ENCODE measurements at places on chromosomes 2 and 18.
A peak's percentile ranks its signal among the peaks of the same experiment; 100 is the strongest.

GRCh38 chr2:221166292-221166691 is 405.8 kb downstream of the EPHA4 start:
- H3K27me3 ChIP-seq = no peaks in the 10 kb centered on the region
- H3K36me3 ChIP-seq = no peaks in the 10 kb centered on the region
- no peak for DNase-seq
- no peaks in the 10 kb centered on the region for H3K4me1 ChIP-seq

GRCh38 chr18:56516789-56517188 is 121.6 kb downstream of the TXNL1 start:
- no peaks in the 10 kb centered on the region for H3K4me1 ChIP-seq
- no peaks in the 10 kb centered on the region for H3K36me3 ChIP-seq
- H3K27me3 ChIP-seq = no peaks in the 10 kb centered on the region
- no peak overlapping the region for H3K27ac ChIP-seq
- DNase-seq = no peak

GRCh38 chr2:217114117-217114516 is 254.3 kb upstream of the TNP1 start:
- DNase-seq = no peak
- H3K27ac ChIP-seq = no peak overlapping the region
- H3K4me1 ChIP-seq = no peaks in the 10 kb centered on the region
- no peaks in the 10 kb centered on the region for H3K36me3 ChIP-seq
- no peaks in the 10 kb centered on the region for H3K27me3 ChIP-seq

- H3K36me3 ChIP-seq = no peaks in the 10 kb centered on the region
- H3K27ac ChIP-seq = no peak overlapping the region
- no peak for DNase-seq
- no peak overlapping the region for H3K4me3 ChIP-seq
- H3K4me1 ChIP-seq = no peaks in the 10 kb centered on the region
Measured at GRCh38 chr2:104286841-104287240, 567.1 kb upstream of the POU3F3 start.

DNA sequence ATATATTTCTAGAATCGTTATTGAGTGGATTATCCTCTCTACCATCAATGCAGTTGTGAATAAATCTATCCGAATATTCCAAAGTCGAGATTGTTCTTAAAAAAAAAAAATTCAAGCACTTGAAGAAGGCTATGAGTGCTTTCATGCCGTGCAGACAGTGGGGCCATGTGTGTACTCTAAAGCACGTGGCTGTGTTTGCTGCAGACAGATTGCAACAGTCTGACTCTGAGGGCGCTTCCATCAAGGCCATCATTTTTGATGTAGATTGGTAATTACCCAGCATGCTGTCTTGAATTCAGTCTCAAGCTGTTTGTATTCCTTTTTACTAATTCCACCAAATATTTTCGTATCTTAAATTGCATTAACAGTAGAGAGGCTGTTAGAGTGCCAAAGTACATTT is 325.9 kb upstream of the LINC00305 start:
- H3K27ac ChIP-seq = no peak overlapping the region
- no peak overlapping the region for H3K4me3 ChIP-seq
- no peaks in the 10 kb centered on the region for H3K36me3 ChIP-seq
- DNase-seq = peak; percentile 17
- H3K4me1 ChIP-seq = peaks cover 4% of the 10 kb centered on the region
- H3K27me3 ChIP-seq = peaks cover 2% of the 10 kb centered on the region

DNA sequence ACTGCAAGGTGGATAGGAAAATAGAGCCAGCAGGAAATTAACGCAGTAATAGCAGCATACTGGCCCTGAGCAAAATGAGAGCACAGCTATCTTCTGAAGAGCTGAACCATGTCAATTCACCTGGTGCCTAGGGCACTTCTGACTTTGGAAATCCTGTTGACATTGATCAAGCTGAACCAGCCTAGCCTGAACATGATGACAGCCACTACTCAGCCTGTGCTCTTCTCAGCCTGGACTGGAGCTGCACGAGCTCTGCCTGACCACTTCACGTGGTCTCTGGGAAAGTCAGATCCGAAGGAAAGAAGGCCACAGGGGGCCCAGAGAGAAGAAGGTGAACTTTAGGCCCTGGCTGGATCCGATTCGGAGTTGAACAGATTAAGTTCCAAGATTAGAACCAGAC is 421.9 kb downstream of the LPIN1 start:
- no peaks in the 10 kb centered on the region for H3K36me3 ChIP-seq
- peaks cover 2% of the 10 kb centered on the region for H3K4me1 ChIP-seq
- peak overlapping the region; percentile 25 for H3K27ac ChIP-seq
- no peaks in the 10 kb centered on the region for H3K27me3 ChIP-seq

GRCh38 chr2:121099329-121100290 is 185.4 kb downstream of the TFCP2L1 start:
- no peak for DNase-seq
- H3K4me1 ChIP-seq = no peaks in the 10 kb centered on the region
- H3K27me3 ChIP-seq = no peaks in the 10 kb centered on the region
- H3K27ac ChIP-seq = no peak overlapping the region
- no peaks in the 10 kb centered on the region for H3K36me3 ChIP-seq

GRCh38 chr2:53787614-53788289 is 908 bp downstream of the ERLEC1 start:
- H3K27ac ChIP-seq = no peak overlapping the region
- no peaks in the 10 kb centered on the region for H3K36me3 ChIP-seq
- H3K4me3 ChIP-seq = peak overlapping the region; percentile 76
- peaks cover 10% of the 10 kb centered on the region for H3K4me1 ChIP-seq
- no peaks in the 10 kb centered on the region for H3K27me3 ChIP-seq
- DNase-seq = no peak

- no peaks in the 10 kb centered on the region for H3K27me3 ChIP-seq
- H3K36me3 ChIP-seq = no peaks in the 10 kb centered on the region
- DNase-seq = no peak
- H3K4me3 ChIP-seq = no peak overlapping the region
- H3K4me1 ChIP-seq = no peaks in the 10 kb centered on the region
- H3K27ac ChIP-seq = no peak overlapping the region
Measured at GRCh38 chr2:68605939-68606338, 37.4 kb upstream of the PROKR1 start.

- no peak for DNase-seq
- no peaks in the 10 kb centered on the region for H3K4me1 ChIP-seq
- H3K4me3 ChIP-seq = no peak overlapping the region
- no peaks in the 10 kb centered on the region for H3K27me3 ChIP-seq
- no peaks in the 10 kb centered on the region for H3K36me3 ChIP-seq
Measured at GRCh38 chr2:180056367-180057118, 49.4 kb upstream of the CWC22 start.

DNA sequence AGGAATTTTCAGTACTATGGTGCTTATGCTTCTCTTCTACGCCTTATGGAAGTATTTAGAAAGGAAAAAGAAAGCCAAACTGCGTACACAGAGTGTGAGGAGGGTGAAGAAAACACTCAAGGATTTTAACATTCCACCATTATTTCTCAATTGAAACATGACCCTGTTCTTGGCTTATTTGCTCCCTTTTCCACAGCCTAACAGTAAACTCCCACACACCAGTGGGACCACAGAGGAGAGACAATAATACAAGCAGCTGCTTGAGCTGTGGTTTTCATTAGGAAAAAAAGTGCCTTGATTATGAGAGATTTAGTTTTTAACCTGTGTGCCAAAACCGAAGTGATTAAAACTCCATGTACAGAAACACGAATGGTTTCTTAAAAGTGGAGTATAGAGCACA is 134.3 kb downstream of the MEP1B start:
- H3K36me3 ChIP-seq = no peaks in the 10 kb centered on the region
- H3K4me3 ChIP-seq = no peak overlapping the region

DNA sequence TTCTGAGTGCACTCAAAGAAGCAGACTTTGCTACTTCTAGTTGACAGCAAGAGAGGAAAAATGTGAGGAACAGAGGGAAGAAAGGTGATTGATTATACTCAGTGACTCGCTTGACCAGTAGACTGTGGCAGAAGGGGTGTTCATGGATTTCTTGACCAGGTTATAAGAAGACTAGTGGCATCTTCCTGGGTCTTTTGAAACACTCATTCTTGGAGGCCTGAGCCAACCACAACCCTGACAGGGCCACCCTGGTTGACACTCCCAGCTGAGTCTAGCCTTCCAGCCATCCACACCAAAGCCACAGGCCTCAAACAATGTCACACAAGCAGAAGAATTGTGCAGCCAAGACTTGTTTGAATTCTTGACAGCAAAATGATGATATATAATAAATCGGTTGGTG is 366.3 kb downstream of the SS18 start:
- H3K27ac ChIP-seq = no peak overlapping the region
- H3K4me1 ChIP-seq = no peaks in the 10 kb centered on the region
- H3K36me3 ChIP-seq = no peaks in the 10 kb centered on the region
- H3K27me3 ChIP-seq = no peaks in the 10 kb centered on the region
- no peak for DNase-seq

DNA sequence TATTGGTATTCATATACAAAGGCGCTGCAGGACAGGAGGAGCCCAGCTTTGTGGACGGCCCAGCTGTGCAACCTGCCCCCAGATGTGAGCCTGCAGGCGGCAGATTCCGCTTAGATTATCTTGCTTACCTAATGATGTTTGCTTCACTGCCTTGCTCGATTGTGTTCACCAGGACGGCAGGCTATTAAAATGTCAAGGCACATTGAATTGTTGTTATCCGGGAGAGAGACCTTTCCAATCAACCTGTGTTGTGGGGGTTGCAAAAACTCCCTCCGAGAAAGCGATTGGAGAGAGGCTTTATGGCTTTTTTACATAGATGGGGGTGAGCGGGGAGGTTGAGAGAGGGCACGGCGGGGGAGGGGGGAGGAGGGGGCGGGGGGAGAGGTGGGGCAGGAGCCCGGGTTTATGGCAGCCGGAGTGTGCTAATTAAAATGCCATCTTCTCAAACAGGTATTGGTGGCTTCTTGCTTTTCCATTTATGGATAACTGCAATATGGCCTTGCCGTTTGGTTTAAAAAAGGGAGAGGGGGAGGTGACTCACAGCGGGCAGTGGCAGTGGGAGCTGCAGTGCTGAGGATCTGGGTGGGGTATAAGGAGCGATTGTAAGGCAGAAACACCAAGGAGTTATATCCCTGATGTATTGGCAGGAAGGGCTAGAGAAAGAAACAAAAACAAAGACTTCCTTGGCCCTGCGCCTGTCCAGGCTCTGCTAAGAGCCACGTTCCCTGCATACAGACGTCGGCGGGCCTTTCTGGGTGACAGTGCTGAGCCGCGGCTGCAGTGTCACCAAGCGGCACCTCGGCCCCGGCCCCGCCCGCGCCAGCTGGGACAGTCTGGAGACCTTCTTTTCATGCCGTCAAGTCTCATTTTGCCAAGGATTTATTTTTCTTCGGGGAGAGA is 97.2 kb downstream of the INSIG2 start:
- no peaks in the 10 kb centered on the region for H3K27me3 ChIP-seq
- peak overlapping the region; percentile 60 for H3K4me3 ChIP-seq
- DNase-seq = peak; percentile 45
- peaks cover 6% of the 10 kb centered on the region for H3K4me1 ChIP-seq
- H3K27ac ChIP-seq = peak overlapping the region; percentile 0

DNA sequence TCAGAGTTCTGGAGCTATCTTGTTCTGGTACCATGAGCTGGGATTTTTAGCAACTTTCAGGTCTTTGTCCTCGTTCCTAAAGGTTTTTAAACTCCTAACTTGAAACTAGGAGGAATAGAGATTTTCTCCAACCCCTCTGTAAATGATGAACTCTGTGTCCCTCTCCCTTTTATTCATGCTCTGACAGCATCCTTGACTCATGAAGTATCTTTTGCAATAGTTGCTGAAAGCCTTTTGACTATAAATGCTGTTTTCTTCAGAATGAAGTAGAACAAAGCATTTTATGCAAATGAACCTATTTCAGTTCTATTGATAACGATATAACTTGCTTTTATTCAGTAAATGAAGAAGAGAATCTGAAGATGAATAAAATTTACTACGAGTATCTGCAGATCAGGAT is 17.0 kb upstream of the MAPRE2 start:
- no peak for DNase-seq
- no peak overlapping the region for H3K27ac ChIP-seq
- no peak overlapping the region for H3K4me3 ChIP-seq
- H3K36me3 ChIP-seq = no peaks in the 10 kb centered on the region
- no peaks in the 10 kb centered on the region for H3K4me1 ChIP-seq
- H3K27me3 ChIP-seq = no peaks in the 10 kb centered on the region

DNA sequence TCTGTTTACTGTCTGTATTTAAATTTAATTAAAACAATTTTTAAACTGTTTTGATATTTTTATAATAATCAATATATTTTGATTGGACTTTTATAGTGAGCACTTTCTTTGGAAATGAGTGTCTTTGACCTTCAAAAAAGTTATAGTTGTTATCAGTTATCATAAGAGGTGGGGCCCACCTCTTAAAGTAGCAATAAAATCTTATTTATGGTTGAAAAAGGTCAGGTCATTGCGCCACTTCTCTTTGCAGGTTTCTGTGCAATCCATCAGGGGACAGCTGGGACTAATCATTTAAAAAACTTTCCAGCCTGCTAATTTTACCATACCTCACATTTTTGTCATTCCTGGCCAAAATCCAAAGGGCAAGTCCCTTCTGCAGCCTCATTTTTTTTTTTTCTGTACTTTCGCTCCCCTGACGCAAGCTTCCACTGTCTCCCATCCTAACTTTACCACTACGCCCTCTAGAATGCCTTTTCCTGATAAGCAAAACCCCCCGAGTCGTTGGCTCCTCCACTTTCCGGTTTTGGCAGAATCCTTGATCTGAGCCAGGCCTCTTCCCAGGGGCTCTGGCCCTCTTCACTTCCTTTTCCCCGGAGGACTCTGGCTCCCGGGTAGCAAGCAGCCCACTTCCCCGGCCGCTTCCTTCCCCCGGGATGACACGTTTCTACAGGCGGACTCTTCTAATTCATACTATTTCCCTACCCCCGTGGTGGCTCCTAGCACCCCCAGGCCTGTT is 1.1 kb upstream of the SEH1L start:
- H3K36me3 ChIP-seq = no peaks in the 10 kb centered on the region
- peak overlapping the region; percentile 64 for H3K4me3 ChIP-seq
- peaks cover 3% of the 10 kb centered on the region for H3K4me1 ChIP-seq
- DNase-seq = peak; percentile 58
- H3K27me3 ChIP-seq = no peaks in the 10 kb centered on the region

- H3K36me3 ChIP-seq = no peaks in the 10 kb centered on the region
- DNase-seq = peak; percentile 87
- peaks cover 8% of the 10 kb centered on the region for H3K4me1 ChIP-seq
- H3K4me3 ChIP-seq = peak within 1 kb of the TSS; percentile 61
- H3K27ac ChIP-seq = peak within 1 kb of the TSS; percentile 53
Measured at GRCh38 chr2:38665854-38666555, at the start of gene GALM. GALM (plus strand) TSS chr2:38666114; CDS start chr2:38666162, 48 bp downstream.

- H3K27me3 ChIP-seq = no peaks in the 10 kb centered on the region
- H3K27ac ChIP-seq = no peak overlapping the region
- H3K36me3 ChIP-seq = no peaks in the 10 kb centered on the region
- no peaks in the 10 kb centered on the region for H3K4me1 ChIP-seq
Measured at GRCh38 chr2:193348055-193348454, 1153.3 kb upstream of the TMEFF2 start.

DNA sequence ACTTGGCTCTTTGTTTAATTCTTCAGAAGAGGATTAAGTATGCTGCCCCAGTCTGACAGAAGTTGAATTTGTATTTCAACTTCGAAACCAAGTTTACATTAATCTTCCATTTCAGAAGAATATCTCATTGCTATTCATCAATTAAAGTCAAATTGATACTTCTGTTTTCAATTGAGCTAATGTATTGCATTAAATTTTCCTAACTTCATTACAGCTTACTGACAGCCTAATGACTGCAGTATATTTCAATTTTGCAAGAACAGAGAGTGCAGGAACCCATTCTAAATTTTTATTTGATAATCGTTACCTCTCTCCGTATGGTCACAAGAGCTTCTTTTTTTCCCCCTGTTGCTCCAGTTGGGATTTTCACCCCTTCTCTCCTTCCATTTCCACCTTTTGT is 218.0 kb downstream of the CALCRL start:
- no peak overlapping the region for H3K27ac ChIP-seq
- H3K4me3 ChIP-seq = no peak overlapping the region
- no peaks in the 10 kb centered on the region for H3K4me1 ChIP-seq
- no peak for DNase-seq
